ENCODE measurements at places on chromosomes 2 and 18.

DNA sequence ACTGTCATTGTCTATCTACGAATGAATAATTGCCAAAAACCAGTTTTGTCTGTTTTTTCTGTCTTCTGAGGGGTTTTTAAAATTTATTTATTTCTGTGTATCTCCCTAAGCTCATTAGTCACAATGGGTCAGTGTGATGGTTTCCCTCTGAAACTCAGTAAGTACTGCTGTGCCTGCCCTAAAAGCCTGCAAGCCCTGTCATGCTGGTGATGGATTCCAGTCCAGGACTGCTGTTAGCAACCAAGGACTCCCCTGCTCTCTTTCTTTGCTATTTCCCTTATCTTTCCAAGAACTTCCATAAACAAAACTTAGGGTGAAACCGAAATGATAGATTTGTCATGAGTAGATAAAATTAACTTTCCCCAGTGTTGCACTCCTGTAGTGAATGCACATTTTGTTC lies 11.8 kb upstream of the DSG2 start:
- DNase-seq = no peak

GRCh38 chr2:181944164-181944913 lies 41.3 kb upstream of the PPP1R1C start:
- no peak for DNase-seq

DNA sequence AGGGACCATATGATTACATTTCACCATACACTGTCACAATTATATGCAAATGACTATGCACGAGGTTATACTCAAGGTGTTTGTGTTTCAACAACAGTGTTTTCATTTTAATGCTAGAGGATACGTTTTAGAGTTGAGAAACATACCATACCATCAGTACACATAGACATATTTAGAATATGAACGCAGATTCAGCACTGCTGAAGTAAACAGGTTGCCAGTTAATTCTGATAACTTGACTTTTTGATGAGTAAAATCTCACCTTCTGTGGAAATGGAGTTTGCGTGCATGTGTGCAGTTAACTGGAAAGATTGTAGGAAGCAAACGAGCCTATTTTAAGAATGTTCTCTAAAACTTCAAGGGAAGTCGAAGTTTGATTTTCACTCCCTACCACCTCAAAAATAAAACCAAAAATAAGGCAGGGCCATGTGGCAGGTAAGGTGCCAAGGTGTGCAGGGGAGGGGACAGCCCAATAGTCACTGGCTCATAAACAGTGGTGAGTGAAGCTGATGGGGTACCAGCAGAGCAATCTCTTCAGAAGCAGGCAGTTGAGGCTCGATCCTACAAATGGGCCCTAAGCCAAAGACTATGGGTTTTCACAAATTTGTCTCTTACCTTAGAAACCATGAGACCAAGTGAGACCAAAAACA lies 213.1 kb downstream of the IKZF2 start:
- DNase-seq = no peak

DNA sequence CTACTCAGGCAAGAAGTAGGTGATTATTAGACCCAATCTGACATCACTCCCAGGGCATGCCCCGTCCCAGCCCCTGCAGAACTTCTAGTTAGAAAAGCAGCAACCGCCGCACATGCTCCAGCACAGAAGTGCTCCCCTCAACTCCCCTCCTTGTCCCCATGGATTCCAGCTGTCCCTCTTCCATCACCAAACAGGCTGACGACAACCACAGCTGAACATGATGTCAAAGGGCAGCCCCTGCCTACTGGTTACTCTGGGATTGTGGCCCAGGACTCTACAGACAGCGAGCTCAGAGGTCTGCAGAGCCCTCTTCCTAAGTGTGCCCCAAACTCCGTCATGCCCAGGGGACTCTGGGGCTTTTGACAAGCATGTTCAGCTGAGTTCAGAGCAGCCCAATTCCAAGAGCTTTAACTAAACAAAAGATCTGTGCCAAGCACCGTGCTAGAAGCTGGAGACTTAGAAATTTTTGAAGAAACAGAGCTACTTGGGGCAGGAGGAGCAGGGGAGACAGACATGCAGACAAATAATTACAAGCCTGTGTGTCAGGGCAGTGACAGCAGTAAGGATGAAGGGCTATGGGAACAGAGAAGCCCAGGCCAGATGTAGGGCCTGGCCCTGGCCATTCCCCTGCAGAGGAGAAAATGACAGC lies 148.1 kb downstream of the BCL11A start:
- DNase-seq = no peak

DNA sequence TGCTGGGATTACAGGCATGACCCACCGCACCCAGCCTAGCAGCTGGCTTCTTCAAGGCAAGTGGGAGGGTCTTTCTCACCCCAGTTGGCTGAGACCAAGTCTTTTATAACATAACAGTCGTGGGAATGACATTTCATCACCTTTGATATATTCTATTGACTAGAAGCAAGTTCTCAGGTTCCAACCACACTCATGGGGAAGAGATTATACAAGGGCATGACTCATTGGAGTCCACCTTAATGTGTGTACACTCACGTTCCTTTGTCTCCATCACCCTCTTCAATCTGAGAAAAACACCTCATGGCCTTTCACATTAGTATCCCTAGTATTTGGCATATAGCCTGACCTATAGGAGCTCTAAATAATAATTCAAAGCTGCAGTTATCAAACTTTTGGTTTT lies 2.8 kb upstream of the BBS5 start:
- DNase-seq = no peak

Data from inflammatory macrophage treated with lipopolysaccharide for 1 hour (primary cell).